ENCODE measurements at places on chromosomes 1 and 21. TPM values are rescaled to one million over a fixed set of nuclear protein-coding genes. Genes with fewer than 3 reads are reported as not detected.

The ADAMTS4 gene
- 1.5 TPM for total RNA-seq

The SYCP1 gene
- not detected for total RNA-seq

The FAAH gene
- total RNA-seq: 11.6 TPM

The TMPRSS2 gene
- not detected for total RNA-seq

The KLF17 gene
- total RNA-seq: not detected

The RGS8 gene
- not detected for total RNA-seq

The LYPD8 gene
- total RNA-seq: not detected

The MMEL1 gene
- total RNA-seq: not detected

All from hair follicular keratinocyte (primary cell).